Hematopoietic multipotent progenitor cell (in vitro differentiated cells): ENCODE measurements at places on chromosomes 2 and 18.

DNA sequence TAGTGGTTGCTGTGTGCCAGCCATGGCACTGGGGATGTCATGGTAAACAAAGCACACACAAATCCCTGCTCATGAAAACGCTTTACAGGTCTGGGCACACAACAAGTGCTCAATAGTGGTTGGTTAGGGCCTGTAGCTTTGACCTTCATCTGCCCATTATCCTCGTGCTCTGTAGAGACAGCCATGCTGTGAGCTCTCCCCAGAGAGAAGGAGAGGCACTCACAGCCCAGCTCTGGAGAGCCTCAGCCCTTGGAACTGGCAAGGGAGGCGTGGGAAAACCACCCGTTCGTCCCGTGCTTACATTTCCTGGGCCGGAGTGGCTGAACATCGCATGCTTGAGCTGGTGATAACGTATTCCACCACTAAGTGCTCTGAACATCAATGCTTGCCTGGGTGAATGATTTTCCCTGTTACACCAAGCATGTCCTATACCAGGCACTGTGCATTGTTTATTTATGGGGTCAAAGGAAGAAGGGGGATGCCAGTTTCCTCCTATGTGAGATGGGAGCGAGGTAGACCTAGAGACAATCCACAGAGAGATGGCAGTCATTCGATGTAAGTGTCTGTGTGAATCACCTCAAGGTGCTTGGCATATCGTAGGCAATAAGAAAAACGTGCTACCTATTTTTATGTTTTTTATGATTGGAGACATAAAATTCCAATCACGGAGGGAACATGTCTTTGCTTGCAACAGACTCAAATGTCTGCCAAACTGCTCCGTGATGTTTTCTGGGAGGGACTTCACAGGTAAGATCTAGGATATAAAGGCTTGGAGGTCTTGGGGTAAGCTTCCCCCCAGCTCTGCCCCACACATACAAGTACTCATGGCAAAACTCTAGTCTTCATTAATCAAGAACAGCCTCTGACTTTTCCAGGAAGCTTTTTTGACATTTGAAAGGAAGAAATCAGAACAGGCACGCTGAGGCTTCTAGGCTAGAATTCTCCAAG, 75.5 kb downstream of the DDX1 start:
- no peak for DNase-seq

DNA sequence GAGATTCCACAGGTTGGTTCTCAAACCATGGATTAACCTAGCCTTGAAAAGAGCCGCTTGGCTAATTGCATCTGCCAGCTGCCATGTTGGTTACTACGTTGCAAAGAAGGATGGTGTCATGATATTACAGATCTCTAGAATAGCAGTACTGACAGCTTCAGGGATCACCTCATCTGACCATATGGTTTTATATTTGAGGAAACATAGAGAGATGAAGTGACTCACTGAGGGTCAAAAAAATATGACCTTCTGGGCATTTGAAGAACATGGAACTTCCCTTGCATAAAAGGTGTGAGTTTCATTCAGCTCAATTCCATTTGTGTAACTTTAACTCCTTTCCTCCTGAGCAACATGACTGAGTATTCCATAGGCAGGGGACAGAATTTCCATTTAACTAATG, 242.3 kb downstream of the SETBP1 start:
- DNase-seq = no peak

DNA sequence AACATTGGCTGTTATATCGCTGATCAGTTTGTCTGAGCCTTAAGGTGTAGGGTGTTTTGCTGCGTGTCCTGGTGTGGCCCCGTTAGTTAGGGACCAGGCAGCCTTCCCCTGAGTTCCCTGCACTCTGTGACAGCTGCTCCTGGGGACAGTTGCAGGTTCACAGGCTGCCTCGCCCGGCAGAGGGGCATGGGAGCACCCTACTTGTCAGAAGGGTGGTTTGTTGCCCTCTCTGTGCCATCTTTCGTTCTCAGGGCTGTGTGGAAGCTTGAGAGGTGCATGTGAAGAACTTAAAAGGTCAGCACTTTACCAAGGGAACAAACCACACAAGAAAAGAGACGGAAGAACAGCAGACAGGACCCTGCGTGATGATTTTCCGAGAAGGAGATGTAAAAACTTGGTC, 159.6 kb downstream of the LDLRAD4 start:
- no peak for DNase-seq

DNA sequence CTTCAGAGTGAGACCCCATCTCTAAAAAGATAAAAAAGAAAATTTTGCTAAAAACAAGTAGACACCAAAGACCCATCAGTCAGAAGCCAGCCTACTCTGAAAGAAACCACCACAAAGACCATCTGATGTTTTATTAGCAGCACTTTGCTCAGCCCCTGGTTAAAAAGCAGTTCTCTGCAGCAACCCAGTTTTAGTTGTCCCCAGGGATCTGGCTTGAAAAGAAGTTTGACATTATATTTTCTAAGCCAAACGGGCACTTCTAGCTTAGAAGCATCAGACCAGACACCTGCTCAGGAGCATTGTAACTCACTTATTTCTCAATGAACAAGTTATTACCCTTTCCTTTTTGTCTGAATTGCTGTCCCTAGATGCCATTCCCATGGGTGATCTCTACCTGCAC, 164.2 kb upstream of the ETAA1 start:
- no peak for DNase-seq

- DNase-seq = no peak
These were observed 782.7 kb upstream of the SOX11 start for GRCh38 chr2:4909346-4910009.

DNA sequence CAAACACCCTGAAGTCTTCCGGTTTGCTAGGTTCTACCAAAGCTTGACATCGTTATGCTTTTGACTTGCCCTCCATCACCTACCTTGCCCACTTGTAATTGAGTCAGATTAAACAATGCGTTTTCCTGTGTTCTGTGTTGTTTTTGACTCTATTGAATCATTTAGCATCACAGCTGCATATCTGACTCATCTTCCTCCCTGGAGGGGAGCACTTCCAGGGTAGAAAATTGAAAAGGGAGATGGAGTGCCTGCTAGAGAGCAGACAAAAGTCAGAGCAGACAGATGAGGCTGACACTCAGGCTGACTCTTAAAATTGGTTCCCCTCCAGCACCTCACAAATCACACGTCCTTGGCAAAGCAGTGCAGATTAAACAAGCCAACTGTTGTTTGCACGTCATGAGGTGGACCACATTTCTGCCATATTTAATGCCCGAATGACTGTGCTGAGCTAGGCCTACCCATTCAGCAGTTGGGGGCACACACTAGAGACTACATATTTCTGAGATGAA, 2.2 kb downstream of the MPP4 start:
- no peak for DNase-seq

DNA sequence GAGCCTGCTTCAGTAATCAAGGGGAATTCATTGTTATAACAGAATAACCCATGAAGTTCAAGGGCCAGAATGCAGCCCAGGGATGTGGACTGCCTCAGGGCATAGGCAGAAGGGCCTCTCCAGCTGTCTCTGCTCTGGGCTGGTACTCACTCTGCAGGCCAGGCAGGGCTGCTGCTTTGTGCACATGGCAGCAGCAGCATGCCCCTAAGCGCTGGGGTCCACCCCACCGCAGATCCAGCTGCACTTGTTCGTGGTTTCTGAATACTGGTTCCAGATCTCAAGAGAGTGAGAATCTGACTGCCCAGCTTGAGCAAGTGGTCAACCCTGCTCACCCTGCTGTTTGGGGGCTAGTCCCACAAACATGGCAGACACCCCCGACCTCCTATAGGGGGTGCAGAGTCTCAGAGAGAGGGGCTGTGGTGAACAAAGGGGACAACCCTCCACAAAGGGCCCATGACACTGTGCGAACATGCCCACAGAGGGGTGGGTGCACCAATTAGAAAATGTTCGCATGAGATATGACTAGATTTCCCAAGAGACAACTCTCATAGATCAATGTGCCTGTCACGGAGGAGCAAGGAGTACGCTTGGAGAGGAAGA, 87.3 kb downstream of the ACTR3 start:
- DNase-seq = no peak

GRCh38 chr2:53484531-53484930, 283.1 kb upstream of the CHAC2 start:
- DNase-seq = no peak

DNA sequence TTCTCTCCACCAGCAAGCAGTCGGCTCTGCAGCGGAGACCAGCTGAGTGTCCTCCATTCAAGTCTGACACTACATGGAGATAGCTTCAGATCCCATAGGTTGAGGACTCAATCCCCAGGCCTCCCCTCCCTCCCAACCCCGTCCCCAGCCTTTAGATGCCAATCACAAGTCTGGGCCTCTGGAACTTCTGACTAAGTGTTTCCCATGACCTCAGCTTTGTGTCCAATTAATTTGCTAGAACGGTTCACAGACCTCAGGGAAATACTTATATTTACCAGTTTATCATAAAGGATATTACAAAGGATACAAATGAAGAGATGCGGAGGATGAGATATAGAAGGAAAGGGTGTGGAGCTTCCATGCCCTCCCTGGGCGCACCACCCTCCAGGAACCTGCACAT, 77.4 kb downstream of the MERTK start:
- no peak for DNase-seq

DNA sequence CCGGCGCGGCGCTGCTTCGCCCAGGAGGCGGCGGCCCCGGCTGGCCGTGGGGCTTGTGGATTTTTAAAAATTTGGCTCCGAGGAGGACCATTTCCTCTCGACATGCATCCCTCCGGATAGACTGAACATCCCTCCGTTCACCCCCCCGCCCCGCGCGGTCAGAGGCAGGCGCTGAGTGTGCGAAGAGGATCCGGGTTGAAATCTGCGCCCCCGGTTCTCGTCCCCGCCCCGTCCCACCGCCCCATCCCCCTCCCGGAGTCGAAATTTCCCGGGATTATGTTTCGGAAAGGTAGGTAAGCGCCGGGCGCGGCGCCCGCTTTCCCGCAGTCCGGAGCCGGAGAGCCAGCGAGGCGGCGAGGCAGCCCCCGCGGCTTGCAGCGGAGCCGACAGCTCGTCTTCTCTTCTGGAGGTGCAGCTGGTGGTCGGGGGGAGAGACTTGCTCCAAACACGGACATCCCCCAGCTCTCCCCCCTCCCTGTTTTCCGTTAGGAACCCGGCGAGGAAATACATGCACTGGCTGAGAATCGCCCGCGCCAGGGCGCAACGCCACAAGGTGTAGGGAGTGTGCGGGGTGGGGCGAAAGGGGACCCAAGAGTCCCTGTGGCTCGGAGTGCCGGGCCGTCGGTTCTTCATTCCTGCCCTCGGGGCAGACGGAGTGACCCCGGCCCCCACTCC, at the start of gene PRKCE:
PRKCE (plus strand) TSS at position 261 of the 675 bp plus-strand sequence.
- DNase-seq = peak; percentile 45

- DNase-seq = peak; percentile 27
These were observed 4.7 kb downstream of the ING5 start for GRCh38 chr2:241706537-241706936.

DNA sequence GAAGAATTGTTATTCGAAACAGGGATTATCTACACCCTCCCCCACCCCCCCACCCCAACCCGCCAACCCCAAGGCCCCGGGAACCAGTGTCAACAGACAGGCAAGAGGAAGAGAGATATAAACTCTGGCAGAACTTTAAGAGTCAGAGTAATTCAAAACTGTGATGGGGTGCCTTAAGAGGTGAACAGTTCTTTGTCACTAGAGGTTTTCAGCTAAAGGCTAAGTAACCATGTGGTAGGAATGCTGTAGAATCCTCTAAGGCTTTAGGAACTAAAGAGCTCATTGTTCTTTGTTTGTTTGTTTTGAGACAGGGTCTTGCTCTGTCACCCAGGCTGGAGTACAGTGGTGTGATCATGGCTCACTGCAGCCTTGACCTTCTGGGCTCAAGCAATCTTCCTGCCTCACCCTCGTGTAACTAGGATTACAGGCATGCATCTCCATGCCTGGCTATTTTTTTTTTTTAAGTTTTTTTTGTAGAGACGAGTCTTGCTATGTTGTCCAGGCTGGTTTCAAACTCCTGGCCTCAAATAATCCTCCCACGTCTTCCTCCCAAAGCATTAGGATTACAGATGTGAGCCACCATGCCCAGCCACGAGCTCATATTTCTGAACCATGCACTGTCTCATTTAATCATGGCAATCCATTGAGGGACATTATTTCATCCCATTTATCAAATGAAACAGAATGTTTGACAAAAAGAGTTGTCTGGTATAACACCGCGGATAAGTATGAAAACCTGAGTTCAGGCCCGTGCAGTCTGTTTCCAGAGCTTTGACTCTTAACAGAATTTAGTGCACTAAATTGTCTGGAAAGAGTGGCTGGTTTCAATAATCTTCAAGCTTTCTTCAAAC, 20.8 kb upstream of the TMEM17 start:
- no peak for DNase-seq

- DNase-seq = no peak
These were observed 106.0 kb upstream of the RAB12 start for GRCh38 chr18:8503248-8503647.

DNA sequence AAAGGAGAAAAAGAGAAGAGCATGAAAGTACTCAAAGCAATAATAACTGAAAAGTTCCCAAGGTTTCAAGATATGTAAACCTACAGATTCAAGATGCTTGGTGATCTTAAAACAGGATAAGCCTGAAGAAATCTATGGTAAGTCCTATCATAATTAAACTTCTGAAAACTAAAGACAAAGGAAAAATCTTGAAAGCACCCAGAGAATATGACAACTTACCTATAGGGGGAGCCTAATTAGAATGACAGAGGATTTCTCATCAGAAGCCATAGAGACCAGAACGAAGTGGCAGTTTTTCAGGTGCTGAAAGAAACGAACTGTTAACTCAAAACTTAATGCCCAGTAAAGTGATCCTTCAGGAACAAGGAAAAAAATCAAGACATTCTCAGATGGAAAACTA, 59.7 kb downstream of the XDH start:
- no peak for DNase-seq

- no peak for DNase-seq
These were observed 308.3 kb downstream of the SETBP1 start for GRCh38 chr18:44988821-44989587.

DNA sequence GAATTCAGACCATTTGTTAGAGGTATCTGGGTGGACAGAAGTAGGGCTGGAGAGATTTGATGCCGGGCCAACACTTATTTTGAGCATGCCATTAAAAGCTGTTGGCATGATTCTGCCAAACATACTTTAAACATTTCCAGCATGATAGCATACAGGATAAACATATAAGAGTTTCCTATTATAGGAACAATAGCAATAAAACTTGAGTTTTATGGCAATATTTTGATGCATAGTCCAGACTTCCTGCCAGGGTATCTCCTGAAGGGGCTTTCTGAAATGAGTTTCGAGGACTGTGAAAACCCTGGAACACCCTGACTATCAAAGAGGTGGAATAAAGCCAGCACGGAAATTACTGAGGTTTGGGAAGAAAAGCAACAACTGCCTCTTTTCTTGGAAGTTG, 1398.0 kb upstream of the NXPH2 start:
- no peak for DNase-seq

GRCh38 chr2:106649306-106649705, 162.1 kb downstream of the CD8B2 start:
- no peak for DNase-seq

GRCh38 chr18:62258616-62259015, 66.5 kb upstream of the TNFRSF11A start:
- peak; percentile 80 for DNase-seq

DNA sequence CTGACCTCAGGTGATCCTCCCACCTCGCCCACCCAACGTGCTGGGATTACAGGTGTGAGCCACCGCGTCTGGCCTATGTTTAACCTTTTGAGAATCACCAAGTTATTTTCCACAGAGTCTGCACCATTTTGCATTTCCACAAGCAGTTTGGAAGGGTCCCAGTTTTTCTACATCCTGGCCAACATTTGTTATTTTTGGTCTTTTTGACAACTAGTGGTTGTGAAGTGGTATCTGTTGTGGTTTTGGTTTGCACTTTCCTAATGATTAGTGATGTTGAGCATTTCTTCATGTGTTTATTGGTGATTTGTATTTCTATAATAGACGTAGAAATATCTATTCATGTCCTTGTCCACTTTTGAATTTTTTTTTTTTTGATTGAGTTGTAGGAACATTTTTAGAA, 67.9 kb downstream of the BIRC6 start:
- no peak for DNase-seq
